Fibroblast of villous mesenchyme (primary cell): ENCODE measurements at places on chromosomes 3 and 15. TPM values are rescaled to one million over a fixed set of nuclear protein-coding genes. Genes with fewer than 3 reads are reported as not detected.

Gene LDHAL6B
- total RNA-seq, result not detected in 2 replicates

DNA sequence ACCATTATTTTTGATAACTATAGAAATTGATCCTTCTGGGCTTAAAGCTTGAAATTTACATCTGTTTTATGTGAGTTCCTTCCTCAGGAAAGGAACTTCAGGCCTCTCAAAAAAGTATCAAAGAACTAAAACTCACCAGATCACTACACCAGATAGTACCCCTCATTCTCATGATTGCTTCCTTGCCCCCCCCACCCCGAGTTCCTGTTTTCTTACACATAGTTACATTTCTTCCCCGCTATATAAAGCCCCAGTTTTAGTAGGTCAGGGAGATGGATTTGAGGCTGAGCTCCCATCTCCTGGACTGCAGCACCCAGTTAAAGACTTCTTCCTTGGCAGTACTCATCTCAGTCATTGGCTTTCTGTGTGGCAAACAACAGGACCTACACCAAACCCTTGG is 80.3 kb upstream of the HRH1 start:
- no peak for DNase-seq

Gene NR2E3
- total RNA-seq, result 0.86 and 0.97 TPM in 2 replicates

GRCh38 chr3:184603151-184604030 is 41.8 kb downstream of the EPHB3 start:
- no peak for DNase-seq

- no peak for DNase-seq
Measured at GRCh38 chr15:98980899-98981228, 26.7 kb downstream of the PGPEP1L start.

GRCh38 chr3:57959423-57960173 is 48.6 kb upstream of the FLNB start:
- DNase-seq, result peak; percentile 90

DNA sequence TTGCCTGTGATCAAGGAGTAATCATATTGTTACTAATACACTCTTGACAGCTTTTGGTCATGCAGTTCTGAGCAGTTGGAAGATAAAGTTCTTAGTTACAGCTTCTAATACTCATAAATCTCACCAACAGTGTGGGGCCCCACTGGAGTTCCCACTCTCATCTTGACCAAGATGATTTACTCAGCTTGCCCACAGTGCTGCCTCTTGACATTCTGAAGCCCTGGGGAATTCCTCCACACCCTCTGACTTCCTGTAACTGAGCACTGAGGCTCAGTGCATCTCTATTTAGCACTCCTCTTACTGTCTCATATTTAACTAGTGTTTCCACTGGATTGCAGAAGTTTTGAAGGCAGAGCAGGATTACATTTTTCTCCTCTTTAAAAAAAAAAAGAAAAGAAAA is 1.9 kb upstream of the ARL6IP5 start:
- DNase-seq, result peak; percentile 85
